Suprapubic skin (tissue), 4 donors: ENCODE measurements at places on chromosomes 11 and 22. TPM values are rescaled to one million over a fixed set of nuclear protein-coding genes. Genes with fewer than 3 reads are reported as not detected.

- no peak for DNase-seq
- H3K4me3 ChIP-seq, result no peak overlapping the region
- H3K4me1 ChIP-seq, result no peaks in the 10 kb centered on the region
- H3K27ac ChIP-seq, result no peak overlapping the region
These were observed 106.1 kb downstream of the SLC1A2 start for GRCh38 chr11:35313066-35313759.

DNA sequence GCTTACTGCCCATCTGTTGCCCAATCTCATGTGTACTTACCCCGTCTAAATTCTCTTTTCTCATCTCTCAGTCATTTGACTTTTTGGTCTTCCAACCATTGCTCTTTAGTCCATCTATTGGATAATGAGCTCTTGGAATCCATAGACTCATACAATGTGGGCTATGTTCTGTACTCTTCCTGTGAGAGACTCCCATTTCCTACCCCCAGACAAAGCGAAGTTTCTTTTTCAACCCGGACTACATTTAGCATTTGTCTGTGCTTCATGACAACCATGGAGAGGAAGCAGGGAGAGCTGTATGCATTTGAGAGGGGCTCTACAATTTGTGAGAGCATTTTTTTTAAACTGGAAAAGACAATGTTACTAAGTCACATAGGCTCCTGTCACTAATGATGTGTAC is 4.0 kb upstream of the ARHGAP42 start:
- H3K4me3 ChIP-seq, result no peak overlapping the region
- H3K27me3 ChIP-seq, result no peaks in the 10 kb centered on the region
- H3K27ac ChIP-seq, result no peak overlapping the region
- H3K36me3 ChIP-seq, result no peaks in the 10 kb centered on the region
- peaks cover 27% of the 10 kb centered on the region for H3K4me1 ChIP-seq

DNA sequence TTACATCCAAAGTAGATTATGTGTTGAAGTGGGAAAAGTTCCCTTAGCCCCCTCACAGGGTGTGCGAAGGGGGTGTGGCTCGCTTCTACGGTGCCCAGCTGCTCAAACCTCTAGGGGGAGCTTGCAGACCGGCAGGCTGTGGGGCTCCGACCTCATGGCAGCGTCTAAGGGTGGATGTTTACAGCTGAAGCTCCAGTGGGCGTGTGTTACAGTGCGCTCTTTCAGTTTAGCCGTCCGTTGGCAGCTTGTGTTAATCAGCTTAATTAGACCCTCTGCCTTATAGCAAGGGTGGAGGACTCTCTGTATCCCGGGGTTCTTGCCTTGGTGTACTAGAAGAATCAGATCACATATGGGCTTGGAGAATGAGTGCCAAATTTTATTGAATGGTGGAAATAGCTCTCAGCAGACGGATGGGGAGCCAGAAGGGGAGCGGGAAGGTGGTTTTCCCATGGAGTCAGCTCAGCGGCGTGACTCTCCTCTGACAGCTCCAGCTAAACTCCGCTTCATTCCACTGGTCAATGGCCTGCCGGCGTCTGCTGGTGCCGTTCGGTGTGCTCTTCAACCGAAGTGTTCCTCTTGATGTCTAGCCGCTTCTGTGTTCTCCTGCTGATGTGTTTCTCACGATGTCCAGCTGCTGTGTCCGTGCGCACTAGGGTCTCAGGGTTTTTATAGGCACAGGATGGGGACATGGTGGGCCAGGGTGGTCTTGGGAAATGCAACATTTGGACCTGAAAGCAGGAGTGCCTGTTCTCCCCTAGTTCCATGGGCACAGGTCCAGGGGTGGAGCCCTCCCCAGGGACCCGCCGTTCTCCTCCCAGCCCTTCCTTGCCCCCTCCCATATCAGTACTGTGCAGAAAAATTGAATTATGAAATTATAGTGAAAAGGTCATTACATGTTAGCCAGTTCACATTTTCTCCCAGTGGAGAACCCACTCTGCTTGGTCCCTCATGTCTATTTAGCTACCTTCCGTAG is 28.6 kb upstream of the OR10G7 start:
- peak overlapping the region; percentile 35 for H3K4me3 ChIP-seq
- peaks cover 21% of the 10 kb centered on the region for H3K27me3 ChIP-seq
- peaks cover 14% of the 10 kb centered on the region for H3K4me1 ChIP-seq
- DNase-seq, result no peak

- no peaks in the 10 kb centered on the region for H3K27me3 ChIP-seq
- H3K27ac ChIP-seq, result no peak overlapping the region
- no peak for DNase-seq
- no peak overlapping the region for H3K4me3 ChIP-seq
These were observed 75.0 kb downstream of the C11orf65 start for GRCh38 chr11:108392353-108392752.

GRCh38 chr11:2132246-2132645 is 6.9 kb downstream of the IGF2 start:
- no peaks in the 10 kb centered on the region for H3K36me3 ChIP-seq
- no peak overlapping the region for H3K27ac ChIP-seq
- no peak overlapping the region for H3K4me3 ChIP-seq

- DNase-seq, result no peak
- no peaks in the 10 kb centered on the region for H3K36me3 ChIP-seq
- H3K27me3 ChIP-seq, result no peaks in the 10 kb centered on the region
- H3K4me3 ChIP-seq, result no peak overlapping the region
- peaks cover 8% of the 10 kb centered on the region for H3K4me1 ChIP-seq
These were observed 17.7 kb upstream of the PRDM10 start for GRCh38 chr11:130020323-130020722.

TYR gene
- 9.2 TPM for total RNA-seq

FGF4 gene
- not detected for total RNA-seq
